ENCODE measurements at places on chromosomes 16 and 17. TPM values are rescaled to one million over a fixed set of nuclear protein-coding genes. Genes with fewer than 3 reads are reported as not detected.

DNA sequence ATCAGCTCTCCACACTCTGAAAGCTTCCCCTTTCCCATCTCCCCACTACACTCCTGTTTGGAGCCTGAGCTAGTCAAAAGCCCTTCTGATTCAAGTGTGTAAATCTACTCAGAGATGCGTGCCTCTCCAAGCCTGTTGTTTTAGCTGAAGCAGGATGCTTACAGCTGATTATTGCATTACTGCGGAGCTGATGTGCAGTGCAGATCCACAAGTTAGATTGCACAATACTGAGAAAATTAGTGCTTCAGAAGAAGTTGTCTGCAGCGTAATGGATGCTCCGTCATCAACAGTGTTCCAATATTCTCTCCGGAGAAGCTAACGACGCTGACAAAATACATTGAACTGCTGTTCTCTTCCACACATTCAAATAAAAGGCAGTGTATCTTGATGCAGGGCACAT, 44.8 kb upstream of the NLRP1 start:
- no peak for DNase-seq

DNA sequence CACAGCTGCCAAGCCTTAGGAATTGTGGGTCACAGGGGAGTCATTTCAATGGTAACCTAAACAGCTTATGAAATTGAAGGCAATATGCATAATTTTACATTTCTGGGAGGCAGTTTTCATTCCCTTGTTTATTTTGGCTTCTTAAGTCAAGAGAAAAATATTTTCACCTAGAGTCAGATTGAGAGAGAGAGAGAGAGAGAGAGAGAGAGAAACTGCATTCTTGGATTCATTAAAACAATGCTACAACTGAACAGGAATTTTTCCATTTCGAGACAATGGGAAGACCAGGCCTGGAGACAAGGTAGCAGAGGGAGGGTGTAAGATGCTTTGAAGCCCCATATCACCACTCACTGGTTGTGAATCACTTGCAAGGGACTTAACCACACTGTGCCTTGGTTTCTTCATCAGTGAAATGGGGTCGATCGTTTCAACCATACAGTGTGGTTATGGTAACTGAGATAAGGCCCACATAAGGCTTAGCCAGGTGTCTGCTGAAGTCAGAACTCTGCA, 224.7 kb upstream of the IRX3 start:
- DNase-seq: no peak

GRCh38 chr16:60279061-60279665, 1545.0 kb upstream of the GOT2 start:
- no peak for DNase-seq

DNA sequence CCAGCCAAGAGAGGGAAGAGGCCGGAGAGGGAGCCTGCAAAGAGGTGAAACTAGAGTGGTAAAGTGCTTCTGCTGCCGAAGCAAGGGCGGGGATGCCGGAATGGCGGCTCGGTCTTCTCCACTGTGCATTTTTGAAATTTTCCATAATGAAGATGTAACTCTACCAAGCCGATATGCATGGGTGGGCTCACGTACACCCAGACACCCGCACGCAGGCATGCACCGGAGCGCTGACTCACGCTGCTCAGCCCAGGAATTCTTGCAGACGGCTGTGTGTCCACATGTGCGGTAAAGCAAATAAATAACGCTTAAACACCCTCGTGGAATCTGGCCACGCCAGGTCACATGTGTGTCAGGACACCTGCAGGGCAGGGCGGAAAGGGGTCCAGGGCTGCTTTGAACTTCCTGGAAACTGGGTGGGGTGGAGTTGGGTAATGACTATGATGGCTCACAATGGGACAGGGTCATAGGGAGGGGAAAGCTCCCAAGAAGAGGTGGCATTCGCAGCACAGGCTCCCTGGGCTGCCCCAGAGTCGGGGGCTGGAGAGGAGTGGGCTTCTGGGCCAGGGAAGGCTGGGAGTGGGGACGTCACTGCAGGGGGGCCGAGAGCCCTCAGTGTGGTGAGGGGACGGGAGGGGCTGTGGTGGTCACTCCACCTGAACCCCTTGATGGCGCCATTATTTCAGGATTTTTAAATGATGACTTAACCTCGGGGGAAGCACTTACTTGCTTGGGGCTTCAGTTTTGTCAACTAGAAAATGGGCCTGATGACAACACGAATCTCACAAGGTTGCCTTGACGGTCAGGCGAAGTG, 265.5 kb downstream of the PARN start:
- DNase-seq: peak; percentile 99

DNA sequence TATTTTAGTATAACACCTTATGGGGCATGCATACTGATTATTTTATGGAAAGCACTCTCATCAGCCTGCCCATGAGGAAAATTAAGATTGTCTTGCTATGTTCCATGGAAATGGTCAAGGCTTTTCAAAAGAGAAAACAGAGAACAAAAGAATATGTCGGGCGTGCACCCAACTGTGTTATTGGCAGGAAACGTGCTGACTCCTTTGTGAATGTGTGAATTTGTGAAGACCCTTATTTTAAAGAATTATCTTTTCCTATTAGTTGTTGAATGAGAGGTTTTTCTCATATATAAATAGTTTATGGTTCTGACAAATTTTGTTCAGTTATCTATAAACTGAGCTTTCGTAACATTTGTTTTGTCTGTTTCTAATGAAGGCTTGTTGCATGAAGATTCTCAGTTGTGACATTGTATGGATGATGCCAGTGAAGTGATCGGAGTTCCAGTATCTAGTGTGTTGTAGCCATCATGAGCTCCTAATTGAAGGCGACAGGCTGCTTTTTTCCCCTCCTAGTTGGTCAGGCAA, 180.0 kb downstream of the BCAS3 start:
- DNase-seq: no peak

GRCh38 chr16:63145411-63145810, 1109.2 kb upstream of the CDH8 start:
- DNase-seq: no peak

DNA sequence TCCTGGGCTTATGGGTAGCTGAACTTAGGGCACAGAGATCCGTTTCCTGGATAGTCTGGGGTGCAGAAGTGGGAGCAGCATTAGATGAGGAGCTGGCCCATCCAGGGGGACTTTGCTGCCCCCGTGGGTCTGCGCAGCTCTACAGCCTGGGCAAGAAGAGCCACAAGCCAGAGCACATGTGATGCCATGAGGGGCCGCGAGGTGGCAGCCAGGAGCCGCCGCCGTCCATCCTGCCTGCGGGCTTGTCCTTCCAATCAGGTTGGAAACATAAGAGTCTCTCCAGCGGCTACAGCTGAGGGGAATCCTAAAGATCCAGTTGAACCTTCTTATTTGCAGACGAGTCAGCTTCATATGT, 21.9 kb downstream of the C1QTNF1 start:
- DNase-seq: peak; percentile 71

- DNase-seq: no peak
These were observed 101.0 kb downstream of the CDYL2 start for GRCh38 chr16:80703131-80704071.

Gene ACSM5
- 11.1 TPM for total RNA-seq

Gene CCL22
- not detected for total RNA-seq

Gene TPSD1
- total RNA-seq: not detected

Gene FZD2
- total RNA-seq: not detected
